Left lung (tissue), 14 donors: ENCODE measurements at places on chromosomes 2 and 18. TPM values are rescaled to one million over a fixed set of nuclear protein-coding genes. Genes with fewer than 3 reads are reported as not detected.

The VIT gene
- polyA plus RNA-seq = 0.06 TPM

The ZNF804A gene
- 0.05 TPM for polyA plus RNA-seq

The CYRIA gene
- polyA plus RNA-seq = 14.7 TPM

The CEP192 gene
- polyA plus RNA-seq = 47.8 TPM

The IL36RN gene
- not detected for polyA plus RNA-seq

The NAGK gene
- 106 TPM for polyA plus RNA-seq

The WNT10A gene
- 0.20 TPM for polyA plus RNA-seq

- peak; percentile 10 for DNase-seq
Observed at GRCh38 chr18:26511339-26512071, 36.8 kb downstream of the KCTD1 start.

- no peak for DNase-seq
Observed at GRCh38 chr18:34631093-34631966, 78.8 kb upstream of the DTNA start.

DNA sequence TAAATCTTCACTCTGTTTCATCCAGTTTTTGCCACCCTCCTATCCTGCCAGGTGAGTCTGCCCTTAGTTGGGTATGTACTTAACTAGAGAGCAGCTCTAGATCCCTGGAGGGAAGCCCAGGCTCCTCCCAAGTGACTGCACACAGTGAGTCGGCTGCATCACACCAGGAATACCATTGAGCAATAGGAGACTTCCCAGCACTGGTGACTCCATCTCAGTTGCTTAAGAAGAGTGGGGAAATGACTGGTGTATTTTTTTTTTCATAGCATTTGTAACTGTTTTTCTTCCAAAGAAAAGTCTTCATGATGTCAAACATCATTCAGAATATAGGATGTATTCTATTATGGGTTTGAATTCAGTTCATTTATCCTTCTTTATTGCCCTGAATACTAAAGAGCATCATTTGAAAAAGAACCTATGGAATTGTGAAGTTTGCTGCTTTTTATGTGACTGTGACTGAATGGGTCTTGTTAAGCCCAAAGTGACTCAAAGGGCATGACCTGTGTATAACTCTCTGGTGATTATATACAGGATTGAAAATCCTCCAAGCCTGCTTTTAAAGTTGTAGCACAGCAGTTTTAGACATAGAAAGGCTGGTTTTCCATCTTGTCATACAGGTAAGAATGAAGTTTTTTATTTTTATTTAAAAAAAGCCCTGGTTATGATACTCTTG, 84.3 kb downstream of the MAP3K20 start:
- DNase-seq = peak; percentile 25

DNA sequence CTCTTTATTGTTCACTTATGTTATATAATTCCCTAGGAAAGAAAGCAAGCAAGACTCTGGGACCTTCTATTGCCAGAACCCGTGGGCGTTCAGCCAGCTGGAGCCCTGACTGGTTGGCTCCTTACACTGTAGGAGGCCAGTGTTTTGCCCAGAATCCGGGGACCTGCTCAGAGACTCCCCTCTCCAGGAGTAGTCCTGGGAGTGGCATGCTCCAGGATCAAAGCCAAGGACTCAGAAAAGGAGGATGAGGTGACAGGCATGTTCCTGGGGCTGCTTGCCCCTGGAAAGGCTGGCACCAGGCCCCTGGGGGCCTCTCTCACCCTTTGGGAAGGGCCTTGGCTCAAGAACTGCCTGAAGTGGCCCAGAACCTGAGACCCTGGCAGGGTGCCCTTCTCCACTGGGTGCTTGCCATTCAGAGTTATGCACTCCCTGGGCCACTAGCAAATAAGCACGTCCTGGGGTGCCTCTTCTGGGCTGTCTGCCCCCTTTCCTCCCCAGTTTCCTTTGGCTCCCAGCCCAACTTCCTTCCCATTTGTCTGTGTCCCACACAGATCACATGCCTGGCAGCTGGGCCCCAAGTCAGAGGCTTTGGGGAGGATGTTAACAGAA, 19.6 kb upstream of the KIF3C start:
- DNase-seq = peak; percentile 61

- no peak for DNase-seq
Observed at GRCh38 chr2:131520526-131520925, 7.2 kb upstream of the CCDC74A start.

DNA sequence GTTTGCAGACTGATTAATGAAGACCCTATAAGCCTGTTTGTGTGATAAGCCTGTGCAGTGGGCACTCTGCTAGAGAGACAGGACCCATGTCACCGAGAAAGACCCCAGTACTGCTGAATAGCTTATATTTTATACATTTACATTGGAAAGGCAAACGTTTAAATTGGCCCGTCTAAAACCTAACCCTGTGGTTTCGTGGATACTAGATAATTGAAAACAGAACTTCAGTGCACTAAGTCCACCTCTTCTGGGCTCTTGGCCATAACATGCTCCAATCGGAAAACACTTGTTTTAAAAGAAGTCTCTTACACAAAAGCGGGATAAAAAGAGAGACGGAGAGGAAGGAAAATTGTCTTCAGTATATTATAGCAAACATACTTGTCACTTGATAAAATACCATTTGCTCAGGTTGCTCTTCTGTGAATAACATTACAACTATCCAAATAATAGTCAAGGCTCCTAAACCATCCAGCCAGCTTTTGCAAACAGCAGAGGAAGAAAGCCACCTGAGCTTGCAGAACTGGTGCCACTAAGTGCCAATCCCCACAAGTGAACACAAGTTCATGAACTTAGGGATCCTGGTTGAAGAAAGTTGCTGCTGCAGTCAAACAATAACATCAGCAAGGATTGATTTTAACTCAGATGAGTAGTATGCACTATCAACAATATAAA, 218.4 kb upstream of the FN1 start:
- DNase-seq = no peak

DNA sequence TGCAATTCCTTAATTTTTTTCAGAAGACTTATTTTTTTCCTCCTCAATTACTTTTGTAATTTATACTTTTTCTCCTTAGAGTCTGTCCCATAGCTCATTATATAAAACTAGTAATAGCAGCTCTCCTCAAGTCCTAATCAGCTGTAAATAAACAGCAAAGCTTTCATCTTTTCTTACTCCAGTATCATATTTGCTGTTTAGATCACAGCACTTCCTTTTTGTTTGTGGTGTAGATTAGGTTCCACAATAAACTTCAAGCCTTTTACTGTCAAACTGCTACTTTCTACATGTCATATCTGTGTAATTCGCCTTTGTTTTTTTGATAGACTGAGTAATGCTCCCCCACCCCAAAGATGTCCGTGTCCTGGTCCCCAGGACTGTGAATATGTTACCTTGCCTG, 25.5 kb downstream of the GCG start:
- no peak for DNase-seq

GRCh38 chr2:231422056-231422455, 26.5 kb downstream of the B3GNT7 start:
- no peak for DNase-seq

DNA sequence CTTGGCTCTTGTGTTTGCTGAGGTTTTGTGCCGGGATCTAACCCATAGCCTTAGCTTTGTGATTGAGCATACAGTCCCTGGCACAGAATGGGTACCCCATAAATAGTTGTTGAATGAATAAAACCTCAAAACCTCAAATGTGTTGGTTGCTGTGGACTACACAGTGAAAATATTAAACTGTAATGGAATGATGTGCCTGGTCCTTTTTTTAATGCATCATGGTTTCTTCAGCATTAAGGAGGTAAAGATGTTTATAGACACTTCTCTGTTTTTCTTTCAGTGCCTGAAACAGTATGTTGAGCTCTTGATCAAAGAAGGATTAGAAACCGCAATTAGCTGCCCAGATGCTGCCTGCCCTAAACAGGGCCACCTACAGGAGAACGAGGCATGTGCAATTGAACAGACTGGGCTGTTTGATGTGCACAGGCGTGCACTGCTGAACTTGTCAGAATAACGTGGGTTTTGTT, 97.0 kb downstream of the RNF144A start:
- DNase-seq = no peak

DNA sequence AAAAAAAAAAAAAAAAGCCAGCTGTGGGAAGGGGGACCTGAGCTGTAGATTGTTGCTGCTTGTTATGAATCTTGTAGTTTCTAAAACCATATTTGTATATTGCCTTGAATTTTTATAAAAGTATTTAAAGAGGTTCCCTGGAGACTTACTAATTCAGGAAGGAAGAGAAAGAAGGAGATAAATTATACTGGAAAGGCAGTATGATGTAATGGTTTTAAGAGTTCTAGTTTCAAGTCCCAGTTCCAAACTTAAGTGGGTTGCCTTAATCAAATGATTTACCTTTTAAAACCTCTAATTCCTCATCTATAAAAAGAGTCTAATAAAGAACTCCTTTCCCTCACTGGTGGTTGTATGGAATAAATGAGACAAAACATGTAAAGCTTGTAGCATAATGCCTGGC, 62.2 kb downstream of the PTRHD1 start:
- no peak for DNase-seq

DNA sequence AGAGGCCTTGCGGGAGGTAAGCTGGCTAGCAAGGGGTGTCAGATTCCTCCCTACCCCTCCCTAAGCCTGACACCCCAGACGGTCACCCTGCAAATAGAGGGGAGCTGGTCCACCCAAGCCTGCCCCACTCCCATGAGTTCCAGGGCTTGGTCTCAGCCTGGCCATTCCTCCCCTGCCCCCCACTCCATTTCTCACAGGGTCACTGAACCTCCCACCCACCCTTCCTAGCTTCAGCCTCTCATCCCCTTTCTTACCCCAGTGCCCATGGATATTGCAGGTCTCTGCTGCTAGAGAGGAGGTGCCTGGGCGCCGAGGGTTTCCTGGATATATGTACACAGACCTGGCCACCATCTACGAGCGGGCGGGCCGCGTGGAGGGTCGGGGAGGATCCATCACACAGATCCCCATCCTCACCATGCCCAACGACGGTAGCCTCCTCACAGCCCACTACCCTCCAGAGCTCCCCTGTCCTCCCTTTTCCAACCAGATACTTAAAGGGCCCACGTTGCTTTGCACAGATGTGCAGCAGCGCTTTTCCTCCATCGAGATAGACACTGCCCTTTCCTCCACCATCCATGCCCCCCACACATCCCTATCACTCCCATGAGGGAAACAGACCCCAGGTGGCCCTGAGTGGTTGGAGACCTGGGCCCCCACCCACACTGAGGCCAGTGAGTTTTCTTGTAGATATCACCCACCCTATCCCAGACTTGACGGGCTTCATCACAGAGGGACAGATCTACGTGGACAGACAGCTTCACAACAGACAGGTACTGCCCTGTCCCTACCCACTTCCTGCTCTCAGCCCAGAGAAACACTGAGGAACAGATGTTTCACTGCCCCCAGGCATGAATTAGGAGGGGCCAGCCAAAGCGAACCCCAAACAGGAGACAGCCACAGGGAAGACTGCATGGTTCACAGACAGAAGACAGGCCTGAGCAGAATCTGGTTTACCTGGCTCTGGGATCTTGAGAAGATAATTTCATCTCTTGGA, 15.2 kb upstream of the ANKRD53 start:
- peak; percentile 67 for DNase-seq

DNA sequence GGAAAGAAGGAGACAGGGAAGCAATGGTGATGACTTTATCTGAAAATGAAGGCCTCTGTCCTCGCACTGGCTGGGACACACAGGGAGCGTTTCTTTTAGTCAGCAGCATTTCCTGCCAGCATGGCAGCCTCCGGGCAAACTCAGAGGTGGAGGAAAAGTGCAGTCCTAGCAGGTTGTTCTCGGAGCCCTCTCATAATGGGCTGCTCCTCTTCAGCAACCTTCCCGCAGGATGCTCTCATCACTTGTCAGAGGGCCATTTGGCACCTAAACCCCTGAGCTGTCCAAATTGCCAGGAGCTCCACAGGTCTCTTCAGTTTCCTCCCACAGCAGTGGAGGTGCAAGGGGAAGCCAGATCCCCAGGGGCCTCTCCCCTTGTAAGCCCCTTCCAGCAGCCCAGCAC, 6.2 kb downstream of the STK39 start:
- DNase-seq = no peak

DNA sequence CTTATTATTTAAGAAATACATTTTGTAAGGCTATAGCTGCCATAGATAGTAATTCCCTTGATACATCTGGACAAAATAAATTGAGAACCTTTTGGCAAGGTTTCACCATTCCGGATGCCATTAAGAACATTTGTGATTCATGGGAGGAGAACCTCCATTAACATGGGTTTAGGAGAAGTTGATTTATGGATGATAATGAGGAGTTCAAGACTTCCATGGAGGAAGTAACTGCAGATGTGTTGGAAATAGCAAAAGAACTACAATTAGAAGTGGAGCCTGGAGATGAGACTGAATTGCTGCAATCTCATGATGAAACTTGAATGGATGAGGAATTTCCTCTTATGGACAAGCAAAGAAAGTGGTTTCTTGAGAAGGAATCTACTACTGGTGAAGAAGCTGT, 17.3 kb downstream of the PHLPP1 start:
- no peak for DNase-seq

GRCh38 chr18:3898861-3899613, 449.1 kb downstream of the TGIF1 start:
- no peak for DNase-seq

- DNase-seq = peak; percentile 80
Observed at GRCh38 chr2:26299471-26300101, 46.4 kb upstream of the SELENOI start.

DNA sequence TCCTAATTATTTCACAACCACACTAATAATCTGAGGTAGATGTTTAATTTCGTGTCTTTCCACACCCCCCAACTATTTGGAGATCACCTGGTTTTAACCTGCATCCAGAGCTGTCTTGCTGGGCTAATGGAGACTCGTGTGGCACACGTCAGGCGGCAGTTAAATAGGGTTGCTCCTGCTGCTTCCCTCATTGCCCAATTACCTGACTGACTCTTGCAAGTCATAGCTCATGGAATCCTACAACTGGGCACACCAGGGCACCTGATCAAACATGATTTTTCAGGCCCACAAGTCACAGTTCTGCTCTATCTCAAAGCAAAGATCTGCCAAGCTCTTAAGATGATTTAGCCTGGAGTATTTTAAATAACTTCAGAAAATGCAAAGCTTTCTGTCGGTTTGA, 1430.4 kb upstream of the ACVR2A start:
- DNase-seq = no peak

- no peak for DNase-seq
Observed at GRCh38 chr2:60671966-60672365, 84.1 kb upstream of the PAPOLG start.

- DNase-seq = no peak
Observed at GRCh38 chr18:12599966-12600365, 57.9 kb downstream of the SPIRE1 start.

DNA sequence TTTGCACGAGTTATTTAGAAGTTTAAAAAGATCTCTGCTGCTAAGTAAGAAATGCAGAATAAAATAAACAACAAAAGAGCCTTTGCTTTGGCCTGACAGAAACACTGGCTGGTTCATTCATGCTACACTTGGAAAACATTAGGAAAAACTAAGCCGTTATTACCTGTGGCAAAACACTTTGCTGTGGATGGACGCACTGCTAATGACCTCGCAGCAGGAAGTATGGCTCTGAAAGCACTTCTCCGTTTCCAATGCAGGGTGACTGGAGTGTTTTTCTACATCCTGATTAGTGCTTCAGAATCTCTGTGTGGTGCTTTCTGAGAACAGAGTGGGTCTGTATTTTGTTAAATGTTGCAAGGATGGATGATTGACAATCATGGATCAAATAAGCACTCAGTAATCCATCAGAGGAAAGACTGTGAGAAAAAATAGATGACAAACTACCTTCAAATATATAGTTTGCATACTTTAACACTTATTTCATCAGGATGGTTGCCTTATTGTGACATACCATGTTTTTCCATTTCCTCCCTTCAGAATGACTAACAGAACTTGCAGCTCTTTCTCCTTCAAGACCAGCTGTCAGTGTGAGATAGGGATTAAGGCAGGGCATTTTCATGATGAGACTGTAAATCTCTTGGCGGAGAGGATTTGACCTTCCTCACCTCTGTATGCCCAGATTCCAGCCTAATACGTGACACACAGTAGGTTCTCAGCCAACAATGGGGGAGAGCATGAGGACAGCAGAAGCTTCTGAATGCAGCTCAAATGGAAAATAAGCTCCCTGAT, 38.0 kb downstream of the LINC00305 start:
- DNase-seq = no peak
